ENCODE measurements at places on chromosomes 12 and 14. TPM values are rescaled to one million over a fixed set of nuclear protein-coding genes. Genes with fewer than 3 reads are reported as not detected.

TC2N gene
- total RNA-seq = 104 TPM

PLCZ1 gene
- total RNA-seq = not detected

NEUROD4 gene
- total RNA-seq = not detected

DNA sequence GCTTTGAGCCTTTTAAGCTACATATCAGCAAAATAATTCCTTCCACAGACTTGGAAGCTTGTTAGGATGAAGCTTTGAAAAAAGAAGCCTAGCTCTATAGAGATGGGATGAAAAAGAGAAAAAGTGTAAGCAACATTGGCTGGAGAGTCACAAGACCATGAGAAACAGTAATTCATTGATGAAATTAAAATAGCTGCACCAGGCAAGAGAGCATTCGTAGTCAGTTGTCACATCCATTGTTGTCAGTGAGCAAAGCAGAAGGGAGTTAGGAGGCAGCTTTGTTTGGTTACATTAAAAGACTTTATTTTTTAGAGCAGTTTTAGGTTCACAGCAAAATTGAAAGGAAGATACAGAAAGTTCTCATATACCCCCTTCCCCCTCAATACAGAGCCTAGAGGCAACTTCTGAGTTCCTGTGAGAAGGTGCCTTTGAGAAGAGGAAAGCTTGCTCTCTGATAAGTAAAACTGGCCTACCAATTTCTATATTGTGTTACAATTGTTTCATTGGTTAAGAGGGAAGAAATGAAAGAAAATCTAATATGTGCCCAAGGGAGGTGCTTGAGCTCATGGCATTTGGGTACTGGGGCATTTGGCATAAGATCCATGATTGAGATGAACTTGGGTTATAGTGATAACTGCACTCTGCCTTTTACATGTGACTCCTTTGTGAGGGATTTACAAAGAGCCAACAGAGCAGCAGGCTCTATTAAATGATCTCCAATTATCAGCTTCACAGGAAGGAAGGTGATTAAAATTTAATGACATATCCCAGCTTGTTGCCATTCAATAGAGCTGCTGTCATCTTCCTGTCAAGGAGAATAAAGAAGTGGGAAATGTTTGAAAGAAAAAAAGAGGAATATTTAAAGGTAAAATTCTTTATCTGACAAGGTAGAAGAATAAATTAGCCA lies 361.3 kb upstream of the TMTC1 start:
- no peak for DNase-seq

SSTR1 gene
- 3.4 TPM for total RNA-seq

GRCh38 chr12:107581619-107582015 lies 104.0 kb upstream of the PWP1 start:
- no peak for DNase-seq

- no peak for DNase-seq
Measured at GRCh38 chr14:88482524-88482923, 72.3 kb downstream of the PTPN21 start.

All from mucosa of gallbladder (tissue), 1 donor.